RWPE2 (cell line): ENCODE measurements at places on chromosomes 13 and 19.

DNA sequence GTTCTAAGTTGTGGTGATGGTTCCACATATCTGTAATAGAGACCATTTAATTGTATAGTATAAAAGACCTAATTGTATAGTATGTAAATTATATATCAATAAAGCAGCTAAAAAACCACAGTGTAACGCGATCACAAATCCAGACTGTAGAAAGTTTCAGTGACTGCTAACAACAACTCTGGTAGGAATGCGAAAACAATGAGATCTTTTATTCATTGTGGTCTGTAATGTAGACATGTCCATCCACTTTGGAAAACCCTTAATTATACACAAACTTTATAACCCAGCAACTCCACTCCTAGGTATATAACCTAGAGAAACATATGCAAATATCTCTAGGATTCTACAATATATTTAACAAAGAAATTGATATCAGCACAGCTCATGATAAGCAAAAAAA lies 549.5 kb downstream of the SLITRK1 start:
- H3K27me3 ChIP-seq: no peaks in the 10 kb centered on the region
- H3K27ac ChIP-seq: no peak overlapping the region
- no peaks in the 10 kb centered on the region for H3K4me1 ChIP-seq
- no peak for DNase-seq
- no peaks in the 10 kb centered on the region for H3K36me3 ChIP-seq
- no peak overlapping the region for H3K4me3 ChIP-seq

DNA sequence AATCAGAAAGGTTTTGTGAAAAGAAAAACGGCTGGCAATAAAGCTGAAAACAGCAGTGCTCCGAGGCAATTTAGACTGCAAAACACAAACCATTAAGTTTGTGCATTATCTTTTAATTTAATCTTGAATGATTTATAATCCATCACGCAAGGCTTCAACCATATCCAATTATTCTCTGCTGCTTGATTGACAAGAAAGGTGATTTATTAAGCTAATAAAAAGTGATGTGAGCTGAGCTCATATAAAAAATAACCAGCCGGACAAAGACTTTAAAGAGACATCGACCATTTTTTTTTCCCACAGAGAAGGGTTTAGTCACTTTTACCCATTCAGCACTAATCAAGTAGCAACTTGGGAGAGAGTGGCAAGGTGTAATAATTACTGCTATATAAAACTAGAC lies 33.6 kb downstream of the TSHZ3 start:
- H3K27ac ChIP-seq: no peak overlapping the region
- H3K4me1 ChIP-seq: no peaks in the 10 kb centered on the region
- no peak for DNase-seq
- H3K36me3 ChIP-seq: no peaks in the 10 kb centered on the region

DNA sequence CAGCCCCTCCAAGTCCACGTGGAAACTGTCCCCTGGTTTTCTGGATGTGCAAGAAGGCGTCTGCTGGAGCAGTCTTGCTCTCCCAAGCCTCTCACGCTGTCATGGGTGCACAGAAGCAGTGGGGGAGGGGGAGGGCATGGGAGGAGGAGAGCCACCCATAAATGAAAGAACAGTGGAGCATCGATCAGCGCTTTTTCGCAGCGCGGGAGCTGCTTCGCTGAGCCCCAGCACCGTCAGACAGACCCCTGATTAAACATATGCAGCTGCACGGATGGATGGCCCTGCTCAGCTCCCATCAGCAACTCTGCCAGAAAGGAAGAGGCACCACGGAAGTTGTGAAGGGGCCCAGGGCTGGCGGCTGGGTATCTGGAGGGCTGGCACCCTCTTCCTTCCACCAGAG lies 264.9 kb downstream of the UQCRFS1 start:
- DNase-seq: no peak
- H3K27me3 ChIP-seq: no peaks in the 10 kb centered on the region
- H3K4me3 ChIP-seq: no peak overlapping the region
- no peaks in the 10 kb centered on the region for H3K4me1 ChIP-seq

- DNase-seq: no peak
- H3K27me3 ChIP-seq: no peaks in the 10 kb centered on the region
- H3K27ac ChIP-seq: no peak overlapping the region
- no peaks in the 10 kb centered on the region for H3K36me3 ChIP-seq
These were observed 99.6 kb upstream of the SGCG start for GRCh38 chr13:23081220-23081619.

- H3K27me3 ChIP-seq: no peaks in the 10 kb centered on the region
- H3K27ac ChIP-seq: no peak overlapping the region
- H3K36me3 ChIP-seq: no peaks in the 10 kb centered on the region
- H3K4me1 ChIP-seq: no peaks in the 10 kb centered on the region
- no peak for DNase-seq
These were observed 31.3 kb downstream of the TEX26 start for GRCh38 chr13:30963791-30964190.

GRCh38 chr19:49585023-49585422 lies 3.9 kb downstream of the PRRG2 start:
- DNase-seq: no peak
- no peaks in the 10 kb centered on the region for H3K27me3 ChIP-seq
- H3K4me1 ChIP-seq: no peaks in the 10 kb centered on the region
- no peak overlapping the region for H3K27ac ChIP-seq

DNA sequence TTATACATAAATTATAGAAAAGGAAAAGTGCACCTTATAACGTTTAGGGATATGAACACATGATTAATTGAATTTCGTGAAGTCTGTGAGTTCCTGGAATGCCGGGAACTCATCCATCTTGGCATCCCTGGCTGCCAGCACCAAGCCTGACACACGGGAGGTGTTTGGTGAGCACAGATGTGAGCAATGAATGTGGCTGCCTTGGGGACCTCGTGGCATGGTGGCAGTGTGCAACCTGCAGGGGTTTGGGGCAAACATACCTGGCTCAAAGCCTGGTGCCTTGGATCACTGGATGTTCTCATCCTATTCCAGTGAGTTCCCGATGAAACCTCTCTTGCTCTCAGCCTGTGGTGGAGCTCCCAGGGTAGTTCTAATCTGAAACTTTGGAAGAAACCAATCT lies 10.4 kb upstream of the MAP2K2 start:
- no peak for DNase-seq
- H3K36me3 ChIP-seq: no peaks in the 10 kb centered on the region
- no peak overlapping the region for H3K27ac ChIP-seq
- no peak overlapping the region for H3K4me3 ChIP-seq
- no peaks in the 10 kb centered on the region for H3K27me3 ChIP-seq
- H3K4me1 ChIP-seq: peaks cover 11% of the 10 kb centered on the region

- H3K27ac ChIP-seq: no peak overlapping the region
- no peak overlapping the region for H3K4me3 ChIP-seq
- H3K36me3 ChIP-seq: no peaks in the 10 kb centered on the region
- H3K27me3 ChIP-seq: no peaks in the 10 kb centered on the region
- no peak for DNase-seq
These were observed 17.8 kb downstream of the POP4 start for GRCh38 chr19:29623726-29624488.

- DNase-seq: no peak
- no peak overlapping the region for H3K4me3 ChIP-seq
- H3K27me3 ChIP-seq: no peaks in the 10 kb centered on the region
- no peaks in the 10 kb centered on the region for H3K36me3 ChIP-seq
These were observed 117.3 kb downstream of the DLEU7 start for GRCh38 chr13:50726164-50726563.
